ENCODE measurements at places on chromosomes 12 and 14.

DNA sequence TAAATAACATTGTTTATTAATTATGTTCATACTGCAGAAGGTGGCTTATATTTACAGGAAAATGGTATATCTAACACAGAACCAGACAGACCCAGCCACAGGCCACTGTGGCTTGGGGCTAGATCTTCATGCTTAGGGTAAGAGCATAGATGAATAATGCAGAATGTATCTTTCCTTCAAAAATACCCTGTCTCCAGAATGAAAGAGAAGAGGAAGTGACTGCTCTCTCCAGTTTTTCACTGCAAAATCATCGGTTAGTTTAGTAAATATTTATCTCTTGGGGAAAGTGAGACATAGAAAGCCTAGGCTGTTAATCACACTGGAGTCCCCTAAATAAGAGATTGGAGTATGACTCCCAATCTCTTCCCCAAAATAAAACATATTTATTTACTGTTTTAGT is 453.7 kb downstream of the NAV3 start:
- no peak for DNase-seq

DNA sequence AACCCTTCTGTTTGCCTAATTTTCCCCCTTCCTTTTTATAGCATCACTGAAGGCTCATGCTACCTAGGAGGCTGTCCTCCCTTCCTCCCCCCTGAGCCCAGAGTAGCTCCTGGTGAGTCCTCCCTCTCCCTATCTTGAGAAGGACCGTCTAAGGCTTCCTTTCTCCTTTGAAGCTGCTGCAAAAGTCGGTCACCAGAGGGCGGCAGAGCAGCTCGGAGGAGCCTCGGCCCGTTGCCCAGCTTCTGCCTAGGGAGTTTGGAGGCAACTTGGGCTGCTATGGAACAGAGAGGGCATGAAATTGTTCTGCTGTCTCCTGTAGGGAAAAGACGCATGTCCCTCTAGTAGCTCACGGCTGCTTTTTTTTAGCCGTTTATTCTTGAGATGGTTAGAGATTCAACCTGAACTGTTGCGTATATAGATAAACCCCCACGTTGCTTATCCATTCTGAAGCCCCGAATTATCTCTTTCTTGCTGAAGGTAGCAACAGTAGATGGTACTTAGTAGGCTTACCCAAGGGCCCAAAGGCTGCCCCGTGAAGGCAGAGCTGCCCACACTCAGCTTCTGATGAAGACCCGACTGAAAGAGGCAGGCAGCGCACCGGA is 5.7 kb downstream of the WNT5B start:
- peak; percentile 68 for DNase-seq

GRCh38 chr12:113054948-113055486 is 1.5 kb upstream of the DTX1 start:
- no peak for DNase-seq

GRCh38 chr12:65821336-65821735 is 2.9 kb upstream of the HMGA2 start:
- no peak for DNase-seq

DNA sequence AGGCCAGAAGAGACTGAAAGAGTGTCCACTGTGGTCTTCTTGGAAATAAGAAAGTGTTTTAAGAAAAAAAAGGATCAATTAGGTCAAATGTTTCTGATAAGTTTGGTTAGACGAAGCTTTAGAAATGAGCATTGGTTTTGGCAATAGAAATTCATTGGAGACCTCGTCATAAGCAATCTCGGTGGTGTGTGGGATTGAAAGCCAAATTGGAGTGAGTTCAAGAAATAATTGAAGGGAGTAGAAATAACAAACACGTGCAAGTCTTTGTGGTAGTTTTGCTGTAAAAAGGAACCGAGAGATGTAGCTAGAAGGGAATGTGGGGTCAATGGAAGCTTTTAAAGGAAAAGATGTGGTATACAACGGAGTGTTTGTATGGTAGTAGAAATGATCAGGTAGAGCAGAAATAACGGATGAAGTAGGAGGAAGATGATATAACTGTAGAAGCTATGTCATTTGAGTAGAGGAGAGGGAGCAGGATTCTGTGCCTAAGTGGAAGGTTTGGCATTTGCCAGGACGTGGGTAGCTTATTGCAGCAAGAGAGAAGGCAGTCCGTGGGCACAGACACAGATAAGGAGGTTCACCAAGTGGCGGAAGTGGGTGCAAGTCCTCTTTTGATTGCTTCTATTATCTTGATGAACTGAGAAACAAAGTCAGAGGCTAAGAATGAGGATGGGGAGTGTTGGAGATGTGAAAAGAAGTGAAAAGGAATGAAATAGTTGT is 146.2 kb downstream of the DACT1 start:
- DNase-seq, result no peak

DNA sequence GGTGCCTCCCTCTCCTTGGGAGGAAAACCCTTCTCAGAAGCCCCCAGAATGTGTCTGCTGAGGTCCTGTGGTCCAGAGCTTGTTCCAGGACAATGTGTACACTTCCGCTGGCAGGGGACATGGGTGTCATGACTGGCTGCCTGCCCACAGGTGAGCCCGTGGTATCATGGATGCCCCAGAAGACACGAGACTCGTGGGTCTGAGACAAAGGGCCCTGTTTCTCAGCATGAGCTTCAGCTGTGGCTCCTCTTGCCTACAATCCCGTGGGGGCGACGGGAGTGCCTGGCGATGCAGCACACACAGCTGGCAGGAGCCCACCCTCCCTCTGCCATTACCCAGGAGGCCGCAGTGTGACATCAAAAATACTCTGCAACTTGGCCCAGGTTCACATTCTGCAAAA is 7.0 kb downstream of the TMEM121 start:
- no peak for DNase-seq

- DNase-seq, result no peak
These were observed 2.3 kb downstream of the LARP4 start for GRCh38 chr12:50403001-50403440.

DNA sequence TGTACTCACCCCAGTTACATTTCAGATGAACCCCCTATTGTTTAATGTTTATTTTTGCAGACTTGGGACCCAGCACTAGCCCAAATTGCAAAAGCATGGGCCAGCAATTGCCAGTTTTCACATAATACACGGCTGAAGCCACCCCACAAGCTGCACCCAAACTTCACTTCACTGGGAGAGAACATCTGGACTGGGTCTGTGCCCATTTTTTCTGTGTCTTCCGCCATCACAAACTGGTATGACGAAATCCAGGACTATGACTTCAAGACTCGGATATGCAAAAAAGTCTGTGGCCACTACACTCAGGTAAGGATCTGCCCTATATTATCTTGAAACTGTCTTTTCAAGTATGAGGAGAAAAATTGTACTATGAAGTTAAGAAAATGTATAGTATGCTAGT is 1.2 kb downstream of the GLIPR1 start:
- no peak for DNase-seq

DNA sequence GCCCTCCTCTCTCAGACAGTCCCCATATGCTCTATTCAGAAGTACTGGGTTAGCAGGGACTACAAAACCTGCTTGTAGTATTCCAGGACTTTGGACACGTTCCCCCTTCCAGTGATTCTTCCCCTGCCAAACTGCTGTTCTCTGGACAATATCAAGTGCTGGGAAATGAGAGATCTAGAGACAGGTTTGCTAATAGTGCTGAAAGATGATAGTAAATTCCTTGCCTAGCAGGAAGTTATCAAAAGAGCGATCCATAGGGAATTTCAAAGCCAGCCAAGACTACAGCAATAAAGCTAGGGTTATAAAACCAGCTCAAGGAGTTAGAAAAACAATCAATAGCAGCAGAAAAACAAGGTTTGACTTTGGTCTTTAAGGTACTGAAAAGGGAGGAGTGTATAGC is 15.2 kb downstream of the SLC7A8 start:
- DNase-seq, result no peak

- no peak for DNase-seq
These were observed 15.4 kb upstream of the PLEKHG3 start for GRCh38 chr14:64688811-64689281.

DNA sequence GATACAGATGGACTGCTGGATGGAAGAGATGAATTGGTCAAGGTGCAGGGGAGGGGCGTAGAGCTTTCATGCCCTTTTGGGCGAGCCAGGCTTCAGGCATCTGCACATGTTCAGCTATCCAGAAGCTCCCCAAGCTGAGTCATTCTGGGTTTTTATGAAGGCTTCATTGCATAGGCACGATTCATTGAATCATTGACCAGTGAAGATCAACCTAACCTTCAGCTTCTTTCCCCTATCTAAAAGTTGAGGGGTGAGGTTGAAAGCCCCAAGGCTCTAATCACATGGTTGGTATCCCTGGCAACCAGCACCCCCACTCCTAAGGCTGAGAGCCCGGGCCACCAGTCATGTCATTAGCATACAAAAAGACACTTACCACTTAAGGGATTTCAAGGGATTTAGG is 36.3 kb downstream of the RPS29 start:
- DNase-seq, result no peak

DNA sequence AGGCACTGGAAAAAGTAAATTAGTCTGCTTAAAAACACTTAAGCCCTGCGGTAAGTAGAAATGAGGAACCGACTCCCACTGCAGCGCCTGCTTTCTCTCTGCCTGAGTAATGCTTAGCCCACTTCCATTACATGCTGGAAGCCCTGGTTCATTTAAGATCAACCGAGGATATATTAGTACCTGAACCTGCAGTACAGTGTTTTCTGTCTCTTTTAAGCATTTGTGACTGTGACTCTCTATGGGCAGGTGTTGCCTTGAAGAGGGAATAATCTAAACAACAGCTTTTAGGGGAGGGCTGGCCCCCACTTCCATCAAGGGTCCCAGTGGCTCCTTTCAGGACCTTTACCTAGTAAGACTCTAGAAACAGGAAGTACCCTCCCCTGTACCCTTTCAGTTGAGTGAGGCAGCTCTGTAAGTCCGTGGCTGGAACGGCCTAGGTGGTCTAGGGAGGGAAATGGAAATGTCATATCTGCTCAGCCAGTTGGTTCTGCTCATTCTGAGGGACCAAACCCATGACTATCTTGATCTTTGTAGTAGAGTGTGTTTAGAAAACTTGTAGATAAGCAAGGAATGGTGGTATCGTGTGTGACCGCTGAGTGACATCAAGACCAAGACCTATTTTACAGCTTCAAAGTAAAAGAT is 56.2 kb downstream of the FNTB start:
- no peak for DNase-seq

GRCh38 chr14:35368139-35368460 is 36.4 kb downstream of the NFKBIA start:
- DNase-seq, result no peak

GRCh38 chr14:61438860-61439765 is 117.7 kb downstream of the PRKCH start:
- peak; percentile 42 for DNase-seq

DNA sequence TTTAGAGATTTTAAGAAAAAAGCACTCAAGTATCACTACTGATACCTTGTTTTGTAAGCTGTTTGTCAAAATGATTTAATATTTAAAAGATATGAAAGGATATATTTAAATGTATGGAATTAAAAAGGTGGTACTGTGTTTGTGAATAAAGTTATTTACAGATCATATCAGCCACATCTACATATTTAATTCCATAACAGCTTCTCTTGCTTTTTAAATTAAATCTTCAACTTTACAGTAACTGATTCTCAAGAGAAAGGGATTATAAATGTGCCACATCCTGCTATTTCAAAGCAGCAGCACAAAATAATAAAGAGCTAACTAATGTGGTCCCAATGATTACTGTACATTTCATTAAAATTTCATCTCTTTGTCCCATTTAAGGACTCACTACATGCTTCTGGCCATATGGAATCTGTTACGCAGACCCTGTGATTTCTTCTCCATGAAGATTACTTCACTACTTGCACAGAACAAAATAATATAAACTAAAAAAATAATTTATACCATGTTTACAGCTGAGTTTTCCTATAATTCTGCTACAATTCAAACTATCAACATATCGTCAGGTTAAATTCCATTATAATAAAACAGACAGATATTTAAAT is 117.8 kb downstream of the MED13L start:
- DNase-seq, result no peak

DNA sequence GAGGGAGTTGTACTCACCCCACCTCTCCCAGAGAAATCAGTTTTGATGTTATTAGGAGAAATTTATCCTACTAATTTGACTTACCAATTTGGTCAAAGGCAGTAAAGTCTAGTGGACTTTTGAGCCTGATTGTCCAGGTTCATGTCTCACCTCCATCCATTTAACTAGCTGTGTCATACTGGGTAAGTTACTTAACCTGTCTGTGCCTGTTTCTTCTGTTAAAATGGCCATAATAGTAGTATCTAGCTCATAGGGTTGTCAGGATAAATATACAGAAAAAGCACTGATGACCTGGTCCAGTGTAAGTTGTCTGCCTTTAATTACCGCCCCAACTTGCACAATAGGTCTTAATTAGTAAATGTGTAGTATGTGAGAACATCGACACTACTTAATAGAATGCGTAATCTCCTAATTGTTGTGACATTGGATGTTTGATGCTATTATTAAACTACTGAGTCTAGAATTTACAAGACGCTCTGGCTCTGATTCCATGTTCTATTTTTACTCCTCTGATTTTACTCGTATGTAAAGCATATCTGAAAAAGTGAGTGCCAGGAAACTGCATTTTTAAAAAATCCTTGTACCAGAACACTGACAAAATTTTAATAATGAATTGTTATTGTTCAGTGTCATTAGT is 1.5 kb downstream of the RAB21 start:
- no peak for DNase-seq

- no peak for DNase-seq
These were observed 109.5 kb downstream of the FOXG1 start for GRCh38 chr14:28875934-28876571.

DNA sequence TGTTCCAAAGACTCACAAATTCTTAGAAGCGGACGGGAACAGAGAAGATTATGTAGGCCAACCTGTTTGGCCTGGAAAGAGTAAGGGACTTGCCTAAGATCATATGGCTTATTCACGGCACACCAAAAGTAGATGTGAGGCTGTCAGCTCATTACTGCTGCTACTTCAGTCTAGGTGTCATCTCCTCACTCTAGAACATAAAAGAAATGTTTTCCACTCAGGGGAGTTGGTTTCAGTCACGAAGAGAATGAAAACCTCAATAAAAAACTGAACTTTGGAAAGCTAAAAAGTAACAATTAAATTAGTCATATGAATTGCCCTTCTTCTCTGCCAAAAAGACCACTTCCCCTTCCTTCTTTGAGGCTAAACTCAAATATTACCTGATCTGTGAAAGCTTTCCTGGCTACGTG is 658 bp upstream of the CEP128 start:
- DNase-seq, result no peak

DNA sequence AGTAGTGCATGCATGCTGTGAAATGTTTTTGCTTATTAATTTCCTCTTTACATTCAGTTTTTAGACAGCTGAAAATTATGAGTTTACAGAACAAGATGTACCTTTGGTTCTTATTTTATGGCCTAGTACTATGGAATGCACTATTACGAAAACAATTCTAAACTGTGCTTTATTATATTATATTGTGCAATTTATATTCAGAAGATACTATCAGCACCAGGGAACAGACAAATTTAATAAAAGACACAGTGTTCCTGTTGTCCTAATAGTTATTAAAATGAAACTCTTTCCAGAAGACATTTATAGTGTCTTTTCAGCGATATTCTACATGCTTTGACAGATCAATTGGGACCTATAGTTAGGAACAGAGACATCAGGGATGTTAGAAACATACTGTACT is 427.3 kb downstream of the BTG1 start:
- no peak for DNase-seq

All from activated naive CD4-positive, alpha-beta T cell treated with Interleukin-2 at 50 U/mL for 16 hours (primary cell).